ENCODE measurements at places on chromosomes 2 and 18.

GRCh38 chr2:20521682-20522189, 74.9 kb downstream of the RHOB start:
- DNase-seq, result no peak

- no peak for DNase-seq
Observed at GRCh38 chr2:36059691-36060090, 295.9 kb upstream of the CRIM1 start.

- peak; percentile 25 for DNase-seq
Observed at GRCh38 chr2:100924520-100925451, 77.3 kb upstream of the RPL31 start.

DNA sequence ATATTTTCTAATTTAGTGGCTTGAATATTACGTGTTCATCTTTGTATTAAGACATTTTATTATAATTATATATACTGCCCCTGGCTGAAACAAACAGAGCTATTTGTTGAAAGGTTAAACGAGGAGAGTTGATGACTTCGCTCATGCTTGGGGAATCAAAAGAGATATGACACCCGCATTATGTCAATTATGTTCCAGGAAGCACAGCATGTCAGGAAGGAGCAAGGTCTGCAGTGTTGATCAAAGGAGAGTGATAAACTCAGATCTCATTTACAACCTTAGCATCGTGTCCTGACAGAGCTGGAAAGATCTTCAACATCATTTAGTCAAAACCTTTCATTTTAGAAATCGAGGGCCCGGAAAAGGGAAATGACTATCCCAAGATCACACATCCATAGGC, 510.1 kb downstream of the TDRD15 start:
- no peak for DNase-seq

GRCh38 chr18:47777626-47778025, 152.8 kb downstream of the SMAD2 start:
- DNase-seq, result no peak

DNA sequence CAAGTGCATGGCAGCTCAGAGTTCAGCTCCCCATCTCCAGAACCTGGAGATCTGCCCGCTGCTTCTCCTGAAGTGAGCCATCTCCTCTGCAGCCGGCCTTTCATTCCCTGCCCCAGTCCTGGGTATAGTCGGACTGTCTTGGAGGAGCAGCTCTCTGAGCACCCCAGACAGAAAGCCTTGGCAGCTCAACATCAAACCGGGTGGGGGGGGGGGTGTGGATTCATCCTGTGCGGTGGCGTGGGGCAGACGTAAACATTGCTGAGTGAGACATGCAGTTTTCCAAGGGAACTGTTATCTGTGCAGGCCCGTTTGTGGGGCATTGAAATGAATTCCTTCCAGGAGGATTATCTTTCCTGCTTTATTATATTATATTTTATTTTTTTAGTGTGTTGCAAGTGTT, 125.9 kb upstream of the MYCN start:
- DNase-seq, result no peak

GRCh38 chr2:168252976-168253375, 5.6 kb upstream of the STK39 start:
- no peak for DNase-seq

DNA sequence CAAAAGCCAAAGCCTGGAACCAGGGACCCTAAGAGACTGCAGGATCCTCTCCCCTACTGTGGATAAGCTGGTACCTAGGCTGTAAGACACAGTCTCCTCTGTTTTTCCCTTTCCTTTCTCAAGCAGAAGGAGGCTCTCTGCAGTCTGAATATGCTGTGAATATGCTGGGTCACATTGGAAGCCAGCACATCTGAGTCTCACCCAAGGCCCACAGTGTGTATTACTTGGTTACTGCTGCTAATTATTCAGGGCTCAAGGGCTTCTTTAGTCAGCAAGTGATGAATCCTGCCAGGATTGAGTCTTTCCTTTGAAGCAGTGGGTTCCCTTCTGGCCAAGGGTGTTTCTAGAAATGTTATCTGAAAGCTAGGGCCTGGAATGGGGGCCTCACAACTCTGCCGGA, 60.7 kb downstream of the CCDC85A start:
- DNase-seq, result no peak

- peak; percentile 97 for DNase-seq
Observed at GRCh38 chr2:108786354-108787215, at the start of gene CCDC138. Gene CCDC138, plus strand, starts transcription at chr2:108786771. Its CDS starts 52 bp downstream, at chr2:108786823.

DNA sequence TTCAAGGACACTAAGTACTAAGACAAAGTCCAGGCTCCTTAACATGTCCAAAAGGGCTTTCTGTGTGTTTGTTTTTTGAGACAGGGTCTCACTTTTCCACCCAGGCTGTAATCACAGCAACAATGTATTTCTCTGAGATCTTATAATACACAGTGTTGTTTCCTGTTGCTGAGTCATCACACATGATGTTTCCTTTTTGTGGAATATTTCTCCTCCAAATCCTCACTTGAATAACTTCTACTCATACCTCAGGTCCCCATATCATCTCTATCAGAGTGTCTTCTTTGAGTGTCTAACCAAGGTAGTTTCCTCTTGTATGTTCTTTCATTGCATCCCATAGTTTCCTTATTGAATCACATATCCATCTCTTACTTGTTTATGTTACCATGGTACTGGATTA, 632.0 kb upstream of the PIK3C3 start:
- no peak for DNase-seq

DNA sequence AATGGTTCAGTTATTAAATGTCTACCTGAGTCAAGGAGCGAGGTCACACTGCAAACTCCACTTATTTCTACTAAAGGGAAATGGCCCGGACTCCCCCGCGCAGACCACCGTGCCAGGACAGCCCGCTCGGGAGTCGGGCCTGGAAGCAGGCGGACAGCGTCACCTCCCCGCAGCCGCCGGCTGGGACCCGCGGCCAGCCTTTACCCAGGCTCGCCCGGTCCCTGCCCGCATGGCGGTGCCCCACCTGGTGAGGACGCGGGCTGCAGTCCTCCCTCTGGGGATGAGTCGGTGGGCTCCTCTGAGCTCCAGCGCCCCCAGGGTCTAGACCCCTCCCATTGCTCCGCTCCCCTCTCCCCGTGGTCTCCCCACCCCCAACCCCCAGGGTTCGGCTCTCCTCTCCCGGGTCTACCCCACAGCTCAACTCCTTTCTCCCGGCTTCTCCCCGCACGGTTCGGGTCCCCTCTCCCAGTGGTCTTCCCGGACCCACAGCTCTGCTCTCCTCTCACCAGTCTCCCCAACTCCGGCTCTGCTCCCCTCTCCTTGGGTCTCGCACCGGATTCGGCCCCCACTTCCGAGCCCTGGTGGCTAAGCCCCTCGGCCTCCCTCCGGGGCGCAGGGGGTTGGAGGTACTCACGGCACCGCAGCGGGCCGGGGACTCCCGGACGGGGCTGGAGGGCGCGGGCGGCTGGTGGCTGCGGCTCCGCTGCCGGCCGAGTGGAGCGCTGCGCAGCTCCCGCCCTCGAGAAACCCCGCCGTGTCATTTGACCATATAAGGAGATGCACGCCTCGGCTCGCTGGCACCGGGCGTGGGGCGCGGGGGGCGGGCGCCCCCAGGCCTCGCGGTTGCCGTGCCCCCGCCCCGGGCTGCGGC, at the start of gene FHL2:
TSS of gene FHL2 (minus strand) at position 716 of the 871 bp plus-strand sequence. CDS start 12,535 bp downstream, outside the sequence.
- peak; percentile 80 for DNase-seq

- DNase-seq, result peak; percentile 85
Observed at GRCh38 chr2:28359222-28360057, 33.2 kb upstream of the FOSL2 start.

- DNase-seq, result no peak
Observed at GRCh38 chr2:237254911-237255578, 158.9 kb downstream of the COL6A3 start.

DNA sequence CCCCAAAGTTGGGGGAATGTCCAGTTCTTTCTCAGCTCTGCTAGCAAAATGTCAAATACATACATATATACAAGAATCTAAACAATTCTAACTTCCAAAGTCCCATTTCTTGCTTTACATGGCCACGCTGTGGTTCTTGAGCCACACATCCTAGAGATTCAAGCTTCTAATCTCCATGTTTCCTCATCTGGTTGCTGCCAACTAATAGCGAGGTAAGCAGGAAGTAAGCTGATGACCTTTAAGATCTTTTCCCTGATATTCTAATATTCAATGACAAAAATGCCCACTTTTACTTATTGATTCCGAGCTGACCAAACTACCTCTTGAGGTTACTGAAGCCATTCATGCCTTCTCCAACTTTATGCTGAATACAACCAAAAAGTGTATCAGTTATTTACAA, 3.3 kb downstream of the VPS54 start:
- no peak for DNase-seq

DNA sequence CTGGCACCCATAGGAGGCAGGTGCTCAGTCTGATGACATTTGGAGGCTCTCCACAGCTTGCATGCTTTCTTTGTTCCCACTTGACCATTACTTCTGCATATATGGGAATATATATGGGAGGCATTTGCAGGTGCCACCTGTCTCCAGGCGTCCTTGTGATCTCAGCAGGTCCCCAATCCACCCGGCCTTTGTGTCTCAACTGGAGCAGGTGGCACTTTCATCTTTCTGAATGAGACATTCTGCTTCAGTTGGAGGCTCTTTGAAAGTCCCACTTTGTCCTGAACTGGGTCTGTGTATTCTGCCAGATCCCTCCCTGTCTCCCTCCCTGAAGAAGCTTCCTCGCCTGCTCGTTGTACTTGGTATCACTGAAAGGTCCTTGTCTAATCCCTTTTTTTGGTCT, 318.1 kb upstream of the EPAS1 start:
- no peak for DNase-seq

- no peak for DNase-seq
Observed at GRCh38 chr2:196959281-196959680, 32.8 kb upstream of the PGAP1 start.

DNA sequence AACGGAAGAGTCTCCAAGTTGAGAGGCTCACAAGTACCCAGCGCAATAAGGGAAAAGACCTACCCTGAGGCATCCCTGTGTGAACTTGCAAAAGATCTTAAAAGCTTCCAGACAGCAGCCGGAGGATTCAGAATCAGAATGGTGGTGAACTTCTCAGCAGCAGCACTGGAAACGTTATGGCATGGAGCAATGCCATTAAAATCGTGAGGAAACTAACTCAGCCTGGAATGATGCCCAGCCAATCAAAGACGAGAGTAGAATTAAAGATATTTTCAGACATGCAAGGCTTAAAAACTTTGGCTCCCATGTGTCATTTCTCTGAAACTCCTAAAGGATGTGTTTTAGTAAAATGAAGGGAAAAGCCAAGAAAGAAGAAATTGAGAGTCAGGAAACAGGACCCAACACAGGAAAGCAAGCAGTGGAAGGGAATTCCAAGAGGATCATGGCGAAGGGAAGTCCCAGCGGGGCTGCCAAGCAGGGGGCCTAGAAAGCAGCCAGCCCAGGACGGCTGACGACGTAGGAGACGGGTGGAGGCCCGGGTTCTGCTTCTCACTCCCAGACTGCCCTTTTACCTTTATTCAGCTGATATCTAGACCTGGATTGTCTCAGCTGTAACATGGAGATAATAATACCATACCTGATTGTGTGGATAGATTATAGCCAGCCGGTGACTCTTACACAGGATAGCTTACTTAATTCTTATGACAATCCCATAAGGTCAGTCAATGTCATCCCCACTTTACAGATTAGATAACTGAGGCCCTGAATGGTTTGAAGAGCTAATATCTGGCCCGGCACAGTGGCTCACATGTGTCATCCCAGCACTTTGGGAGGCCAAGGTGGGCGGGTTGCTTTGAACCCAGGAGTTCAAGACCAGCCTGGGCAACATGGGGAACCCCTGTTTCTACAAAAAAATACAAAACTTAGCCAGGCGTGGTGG, 92.8 kb downstream of the ASAP2 start:
- DNase-seq, result no peak

GRCh38 chr2:150475479-150476250, 11.8 kb downstream of the RND3 start:
- DNase-seq, result no peak

DNA sequence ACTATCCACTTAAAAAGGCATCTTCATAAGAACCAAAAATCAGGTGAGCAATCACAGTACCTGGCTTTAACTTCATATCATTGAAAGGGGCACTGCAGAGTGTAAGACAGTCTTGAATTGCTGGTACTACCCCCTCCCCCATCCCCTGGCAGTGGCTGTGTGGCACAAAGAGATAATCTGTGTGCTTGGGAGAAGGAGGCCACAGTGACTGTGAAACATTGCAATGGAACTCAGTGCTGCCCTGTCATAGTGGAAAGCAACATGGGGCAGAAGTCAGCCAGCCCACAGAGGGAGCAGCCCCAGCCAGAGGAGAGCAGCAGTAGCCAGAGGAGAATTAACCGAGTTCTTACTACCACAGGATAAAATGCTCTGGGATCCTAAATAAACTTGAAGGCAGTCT, 45.3 kb upstream of the UGP2 start:
- no peak for DNase-seq

DNA sequence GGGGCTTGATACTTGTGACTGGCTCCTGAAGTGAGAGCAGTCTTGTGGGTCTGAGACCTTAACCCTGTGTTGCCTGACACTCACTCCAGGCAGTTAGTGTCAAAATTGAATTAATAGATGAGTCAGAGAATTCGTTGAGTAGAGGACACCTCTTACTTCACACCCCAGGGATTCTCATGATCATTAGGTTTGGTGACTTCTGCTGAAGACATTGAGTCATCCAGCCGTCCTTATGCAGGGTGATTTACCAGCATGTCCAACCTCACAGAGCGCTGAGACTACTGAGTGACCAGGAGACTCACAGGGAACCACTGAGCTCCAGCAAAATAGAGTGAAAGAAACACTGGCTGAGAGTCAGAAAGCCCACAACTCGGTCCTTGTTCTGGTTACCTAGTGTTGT, 36.0 kb upstream of the EVA1A start:
- no peak for DNase-seq

GRCh38 chr2:216490061-216490460, 8.6 kb upstream of the RPL37A start:
- DNase-seq, result no peak

DNA sequence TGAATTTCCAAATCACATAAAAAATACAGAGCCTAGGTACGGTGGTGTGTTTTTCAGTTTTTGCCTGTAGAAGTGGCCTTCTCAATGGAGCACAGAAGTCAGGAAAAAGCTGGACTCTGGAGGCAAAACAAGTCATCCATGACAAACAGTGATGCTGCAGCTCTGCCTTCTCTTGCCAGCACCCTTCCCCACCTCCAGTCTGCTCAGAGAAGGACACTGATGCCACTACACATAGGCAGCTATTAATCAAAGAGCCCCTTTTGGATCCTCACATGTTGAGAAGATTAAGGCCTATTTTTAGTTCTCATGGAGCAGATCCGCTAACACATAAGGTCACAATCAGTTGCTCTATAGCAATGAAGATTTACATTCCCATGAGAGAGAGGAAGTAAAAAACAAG, 181.6 kb upstream of the GALNT5 start:
- DNase-seq, result no peak

- no peak for DNase-seq
Observed at GRCh38 chr2:224563537-224563936, 21.6 kb downstream of the CUL3 start.

DNA sequence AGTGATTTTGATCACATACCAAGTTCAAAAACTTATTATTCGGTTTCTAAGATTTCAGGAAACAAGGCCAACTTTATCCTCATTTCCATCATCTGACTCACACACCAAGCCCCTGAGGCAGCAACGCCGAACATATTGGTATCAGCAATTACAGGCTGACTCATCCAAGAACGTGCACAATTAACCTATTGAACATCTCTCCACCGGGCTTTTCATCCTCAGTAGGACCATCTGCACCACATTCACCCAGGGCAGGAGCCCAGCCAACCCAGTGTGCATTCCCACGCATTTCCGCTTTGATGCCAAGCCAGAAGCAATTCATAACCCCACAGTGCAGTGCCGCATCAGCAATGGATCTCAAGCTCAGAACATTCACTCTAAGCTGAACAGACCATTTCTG, 52.9 kb downstream of the SCG2 start:
- no peak for DNase-seq

Data from stimulated activated CD4-positive, alpha-beta T cell treated with anti-CD3 and anti-CD28 coated beads, Interleukin-15, amount 100 ng/mL, for 24 hours (primary cell).